Fibroblast of skin of abdomen (primary cell): ENCODE measurements at places on chromosomes 2 and 18.

DNA sequence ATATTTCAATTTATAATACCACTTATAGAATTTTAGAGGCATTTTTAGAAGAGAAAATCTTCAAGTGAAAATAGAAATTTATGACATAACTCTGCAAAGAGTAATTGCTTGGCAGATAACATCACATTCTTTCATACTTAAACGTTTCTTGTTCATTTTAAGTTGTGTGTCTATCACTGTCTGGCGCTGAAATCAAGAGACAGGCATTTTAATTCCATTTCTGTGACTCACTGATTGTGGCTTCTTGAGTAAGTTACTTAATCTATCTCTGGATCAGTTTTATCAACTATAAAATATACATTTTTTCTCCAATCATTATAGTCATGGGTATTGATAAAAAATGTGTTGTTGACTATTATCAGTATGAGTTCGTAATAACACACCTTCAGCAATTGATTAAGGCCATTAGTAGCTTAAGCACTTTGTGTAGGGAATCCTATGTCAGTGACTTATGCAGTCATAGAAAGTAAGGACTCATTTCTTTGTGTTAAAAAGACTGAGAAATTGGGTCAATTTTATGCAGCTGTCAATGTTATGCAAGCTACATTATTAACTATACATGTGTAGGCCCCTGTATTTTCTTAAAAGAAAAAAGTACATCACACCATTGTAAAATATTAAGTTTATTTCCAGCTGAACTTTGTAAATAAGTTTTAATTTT is 497.3 kb downstream of the CCDC85A start:
- peak; percentile 94 for DNase-seq

- peak; percentile 43 for DNase-seq
These were observed 374.7 kb downstream of the TRIB2 start for GRCh38 chr2:13091455-13091854.

GRCh38 chr18:38494065-38494464 is 928.5 kb upstream of the CELF4 start:
- no peak for DNase-seq

GRCh38 chr18:50981381-50981780 is 13.5 kb downstream of the ELAC1 start:
- DNase-seq = peak; percentile 10

- DNase-seq = no peak
These were observed 2.2 kb upstream of the DLX1 start for GRCh38 chr2:172082944-172083627.

GRCh38 chr18:72601481-72601880 is 57.3 kb upstream of the CBLN2 start:
- no peak for DNase-seq

GRCh38 chr2:136809998-136810397 is 44.7 kb downstream of the THSD7B start:
- DNase-seq = no peak

- no peak for DNase-seq
These were observed 175.3 kb downstream of the GFPT1 start for GRCh38 chr2:69211686-69212085.

- DNase-seq = no peak
These were observed 247.8 kb downstream of the BCL2 start for GRCh38 chr18:63071701-63072141.

DNA sequence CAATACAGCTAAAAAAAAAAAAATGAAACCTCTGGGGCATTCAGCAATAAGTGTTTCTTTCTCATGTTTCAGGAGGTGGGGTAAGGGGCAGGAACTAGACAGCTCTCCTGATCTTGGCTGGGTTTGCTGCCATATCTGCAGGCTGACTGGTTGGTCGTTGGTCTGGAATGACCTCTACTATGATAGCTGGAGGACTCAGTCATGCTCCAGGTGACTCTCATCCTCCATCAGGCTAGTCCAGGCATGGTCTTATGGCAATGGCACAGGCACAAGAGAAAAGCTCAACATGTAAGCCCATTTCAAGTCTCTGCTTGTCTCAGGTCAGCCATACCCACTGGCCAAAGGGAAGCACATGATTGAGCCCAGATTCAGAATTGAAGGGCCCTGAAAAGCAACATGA is 9.5 kb upstream of the SLC1A4 start:
- DNase-seq = no peak

- DNase-seq = no peak
These were observed 12.4 kb downstream of the SLC66A2 start for GRCh38 chr18:79939096-79939495.

- no peak for DNase-seq
These were observed 85.9 kb upstream of the NFATC1 start for GRCh38 chr18:79309614-79310358.

- peak; percentile 24 for DNase-seq
These were observed 79.6 kb downstream of the MMADHC start for GRCh38 chr2:149507974-149508373.

DNA sequence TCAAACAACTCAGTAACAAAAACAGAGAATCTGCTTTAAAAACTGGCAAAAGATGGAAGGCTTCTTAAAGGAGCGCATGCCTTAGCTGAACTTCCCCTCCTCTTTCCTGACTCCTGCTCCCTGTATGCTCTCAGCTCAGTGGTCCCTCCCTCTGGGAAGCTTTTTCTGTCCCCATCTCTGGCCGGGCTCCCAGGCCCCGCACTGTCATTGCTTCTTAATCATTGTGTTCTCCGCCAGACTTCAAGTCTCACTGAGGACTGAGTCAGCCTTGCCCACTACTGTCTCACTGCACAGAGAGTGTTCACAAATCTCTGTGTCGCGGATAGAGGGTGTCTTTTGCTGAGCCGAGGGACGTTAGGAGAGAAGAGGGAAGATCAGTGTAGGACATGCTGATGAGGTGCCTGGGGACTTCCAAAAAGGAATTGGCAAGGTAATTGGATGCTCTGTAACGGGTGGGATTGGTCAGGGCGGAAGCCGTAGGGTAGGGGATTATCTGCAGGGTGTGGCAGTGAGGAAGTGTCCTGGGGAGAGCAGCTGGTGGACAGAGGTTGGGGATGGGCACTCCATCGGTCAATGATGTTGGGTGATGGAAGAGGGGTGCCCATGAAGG is 16.2 kb downstream of the TOGARAM2 start:
- no peak for DNase-seq

DNA sequence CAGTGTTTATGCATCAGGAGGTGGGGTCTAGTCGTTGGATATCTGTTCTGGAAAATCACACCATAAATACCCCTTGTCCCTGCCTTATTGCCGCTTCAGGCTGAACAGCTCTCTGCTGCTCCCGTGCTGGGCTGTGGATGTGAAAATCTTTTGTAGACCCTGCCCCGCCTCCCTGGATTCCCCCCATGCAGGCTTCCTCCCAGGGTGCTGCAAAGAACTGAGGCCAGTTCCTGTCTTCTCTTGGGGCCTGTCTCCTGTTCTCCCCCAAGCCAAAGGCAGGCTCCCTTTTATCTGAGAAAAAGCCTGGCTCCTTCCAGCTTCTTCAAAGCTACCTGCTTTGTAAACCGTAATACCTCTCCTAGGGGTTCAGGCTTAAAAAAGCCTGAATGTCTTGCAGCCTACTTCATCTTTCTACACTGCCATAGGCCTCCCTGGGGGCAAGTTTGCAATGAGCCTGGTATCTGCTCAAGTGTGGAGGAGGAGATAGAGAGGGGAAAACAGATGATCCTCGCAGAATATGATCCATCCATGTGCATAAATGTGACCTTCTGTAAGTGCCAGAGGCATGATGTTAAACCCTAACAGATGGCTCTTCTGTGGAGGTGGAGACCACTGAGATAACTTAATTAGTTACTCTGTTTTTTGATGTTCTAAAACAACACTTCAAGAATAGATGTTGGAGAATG is 55.3 kb downstream of the VWA3B start:
- DNase-seq = no peak

DNA sequence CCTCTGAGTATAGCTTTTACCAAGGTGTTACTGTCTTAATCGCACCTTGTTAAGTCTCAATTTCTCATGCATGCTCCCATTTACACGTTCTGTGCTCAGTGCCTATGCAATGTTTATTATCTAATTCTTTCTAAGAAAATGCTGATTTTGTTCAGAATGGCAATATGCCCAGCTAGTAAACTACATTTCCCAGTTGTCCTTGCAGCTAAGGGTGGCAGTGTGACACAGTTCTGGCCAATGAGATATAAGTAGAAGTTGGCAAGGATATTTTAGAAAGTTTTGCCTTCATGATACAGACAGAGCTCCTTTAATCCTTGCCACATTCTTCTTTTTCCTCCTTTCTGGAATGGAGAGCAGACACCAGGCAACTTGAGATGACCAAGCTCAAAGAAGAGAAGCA is 45.3 kb downstream of the POLE4 start:
- no peak for DNase-seq

GRCh38 chr18:9971313-9971920 is 57.6 kb downstream of the VAPA start:
- DNase-seq = peak; percentile 73

DNA sequence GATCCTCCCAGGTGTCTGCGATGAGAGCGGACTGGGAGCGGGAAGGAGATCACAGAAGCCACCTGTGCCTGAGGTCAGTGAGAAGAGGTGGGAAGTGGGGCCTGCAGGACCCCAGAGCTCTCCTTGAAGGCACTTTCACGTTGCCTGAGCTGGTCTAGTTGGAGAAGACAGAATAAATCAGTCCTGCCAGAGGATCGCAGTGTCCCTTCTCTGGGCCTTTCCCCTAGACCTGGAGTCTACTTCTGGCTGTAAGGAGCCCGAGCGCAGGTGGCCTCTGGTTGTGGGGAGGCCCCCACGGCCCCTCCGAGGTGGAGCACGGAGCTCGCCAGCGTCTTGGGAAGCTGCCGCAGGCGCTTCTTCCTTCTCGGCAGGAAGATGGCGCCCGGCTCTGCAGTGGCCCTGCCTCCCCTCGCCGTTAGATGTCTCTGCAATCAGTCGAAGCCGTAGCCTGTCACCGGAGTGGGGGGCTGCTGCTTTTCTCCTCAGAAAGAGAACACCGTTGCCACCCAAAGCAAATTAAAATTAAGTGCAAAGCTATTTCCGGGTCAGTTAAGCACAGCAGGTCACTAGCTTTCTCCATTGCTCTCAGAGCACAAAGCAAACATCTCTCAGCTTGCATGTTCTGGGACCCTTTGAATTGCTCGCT is 212.0 kb upstream of the MYT1L start:
- no peak for DNase-seq

DNA sequence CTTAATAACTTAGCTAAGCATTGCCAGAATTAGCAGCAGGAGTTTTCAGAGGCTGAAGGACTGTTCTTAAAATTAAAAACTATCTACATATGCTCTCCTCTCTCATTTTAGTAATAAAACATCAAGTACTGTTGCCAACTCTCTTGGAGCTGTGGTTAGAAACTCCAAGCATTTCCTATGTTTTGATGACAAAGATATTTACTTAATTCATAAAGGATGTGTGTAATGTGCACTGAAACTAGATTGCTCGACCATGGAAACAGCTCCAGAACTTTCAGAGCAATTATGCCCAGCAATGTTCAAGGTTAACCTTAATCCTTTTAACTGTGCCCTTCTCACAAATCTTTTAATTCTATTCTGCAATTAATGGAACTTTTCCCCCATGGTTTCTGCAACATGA is 8.4 kb downstream of the GRP start:
- DNase-seq = peak; percentile 71

DNA sequence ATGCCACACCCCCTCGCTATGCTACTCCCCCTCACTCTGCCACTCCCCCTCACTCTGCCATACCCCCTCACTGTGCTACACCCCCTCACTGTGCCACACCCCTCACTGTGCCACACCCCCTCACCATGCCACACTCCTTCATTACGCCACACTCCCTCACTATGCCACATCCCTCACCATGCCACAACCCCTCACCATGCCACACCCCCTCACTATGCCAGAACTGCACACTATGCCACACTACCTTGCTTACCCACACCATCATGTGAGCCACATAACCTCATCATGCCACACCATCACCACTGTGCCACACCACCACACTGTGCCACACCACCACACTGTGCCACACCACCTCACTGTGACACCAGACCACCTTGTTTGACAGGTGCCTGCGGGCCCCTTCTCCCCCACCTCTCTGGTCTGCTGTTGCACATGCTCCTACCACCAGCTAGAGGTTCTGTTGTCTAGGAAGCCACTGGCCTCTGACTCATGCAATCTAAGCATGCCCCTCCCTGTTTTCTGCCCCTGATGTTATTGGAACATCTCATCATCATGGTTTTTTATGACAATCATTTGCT is 22.0 kb downstream of the MARCHF4 start:
- DNase-seq = peak; percentile 52

GRCh38 chr2:207727261-207727660 is 15.8 kb downstream of the CCNYL1 start:
- DNase-seq = peak; percentile 28

- no peak for DNase-seq
These were observed 16.3 kb upstream of the ITGAV start for GRCh38 chr2:186573531-186573930.

DNA sequence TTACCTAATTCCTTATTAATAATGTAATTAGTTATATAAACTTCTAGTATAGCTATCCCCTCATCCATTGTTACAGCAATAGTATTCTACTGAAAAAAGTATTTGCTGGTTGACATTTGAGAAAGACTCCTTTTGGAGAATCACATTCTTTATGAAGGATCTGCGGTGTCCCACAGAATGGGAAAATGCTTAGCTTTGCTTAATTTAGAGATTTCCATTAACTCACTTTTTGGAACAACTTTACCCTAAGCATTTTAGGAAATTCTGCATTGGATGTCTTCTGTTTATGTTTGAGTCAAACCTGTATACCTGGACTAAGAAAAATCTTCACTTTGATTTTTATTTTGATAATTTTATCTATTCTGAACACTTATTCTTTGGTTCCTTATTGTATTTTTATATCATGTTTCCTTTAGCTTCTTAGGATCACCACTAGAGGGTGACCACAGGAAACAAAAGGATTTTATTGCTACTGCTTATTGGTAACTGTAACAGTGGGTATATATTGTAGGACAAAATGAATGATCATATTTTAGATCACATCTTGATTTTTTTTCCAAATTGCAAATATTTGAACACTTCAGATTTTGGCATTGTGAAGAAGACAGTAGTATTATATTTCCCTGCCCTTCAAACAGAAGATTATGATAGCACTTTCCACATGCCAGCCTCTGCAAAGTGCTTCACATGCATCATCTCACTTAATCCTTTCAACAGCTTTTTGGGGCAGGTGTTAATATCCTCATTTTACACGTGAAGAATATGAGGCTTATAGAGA is 79.6 kb downstream of the MIB1 start:
- DNase-seq = peak; percentile 9
